GF-D8 (cell line): ENCODE measurements at places on chromosomes 1 and 21.

- no peak for DNase-seq
These were observed 59.8 kb upstream of the MORC3 start for GRCh38 chr21:36260030-36260787.

- DNase-seq, result no peak
These were observed 597.6 kb upstream of the PRMT6 start for GRCh38 chr1:106458866-106459265.

DNA sequence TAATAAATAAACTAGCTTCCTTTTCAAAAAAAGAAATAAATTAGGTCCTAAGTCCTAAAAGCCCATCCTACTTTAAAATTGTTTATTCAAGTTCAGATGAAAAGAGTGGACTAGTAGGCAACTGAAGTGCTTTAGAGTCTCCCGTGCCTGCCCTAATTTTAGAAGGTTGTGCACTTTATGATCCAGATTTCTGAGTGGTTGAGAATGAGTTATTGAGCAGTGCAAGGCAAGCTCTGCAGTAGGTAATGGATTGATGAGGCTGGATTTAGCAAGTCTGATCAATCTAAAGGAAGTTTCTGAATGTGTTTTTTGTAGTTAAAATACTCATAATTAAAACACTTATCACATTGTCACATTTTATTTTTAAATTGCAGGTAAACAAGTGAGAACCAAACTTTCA lies 13.0 kb downstream of the GGPS1 start:
- no peak for DNase-seq

DNA sequence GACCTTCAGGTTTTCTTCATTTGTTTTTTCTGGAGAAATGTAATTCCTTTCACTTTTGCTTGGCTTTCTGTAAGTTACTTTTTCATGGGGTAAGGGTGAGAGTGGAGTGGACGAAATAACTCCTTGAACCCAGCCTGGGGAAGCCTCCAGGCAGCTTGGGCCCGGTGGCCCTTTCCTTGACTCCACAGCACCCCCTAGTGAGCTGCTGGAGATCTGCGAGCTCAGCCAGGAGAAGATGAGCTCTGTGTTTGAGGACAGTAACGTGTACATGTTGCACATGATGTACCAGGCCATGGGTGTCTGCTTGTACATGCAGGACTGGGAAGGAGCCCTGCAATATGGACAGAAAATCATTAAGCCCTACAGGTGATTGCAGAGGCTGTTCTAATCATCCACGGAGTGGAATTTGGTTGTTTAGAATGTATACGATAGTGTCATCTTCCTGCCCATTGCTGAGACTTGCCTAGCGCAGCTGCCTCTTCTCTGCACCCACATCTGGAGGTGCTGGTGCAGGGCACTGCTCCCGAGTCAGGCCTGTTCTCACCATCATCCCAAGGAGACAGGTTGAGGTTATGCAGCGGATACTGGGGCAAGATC lies 51.0 kb downstream of the SMYD2 start:
- no peak for DNase-seq

GRCh38 chr1:18681423-18681835 lies 50.8 kb downstream of the PAX7 start:
- DNase-seq, result no peak

GRCh38 chr1:59063501-59063900 lies 233.4 kb upstream of the FGGY start:
- DNase-seq, result no peak

DNA sequence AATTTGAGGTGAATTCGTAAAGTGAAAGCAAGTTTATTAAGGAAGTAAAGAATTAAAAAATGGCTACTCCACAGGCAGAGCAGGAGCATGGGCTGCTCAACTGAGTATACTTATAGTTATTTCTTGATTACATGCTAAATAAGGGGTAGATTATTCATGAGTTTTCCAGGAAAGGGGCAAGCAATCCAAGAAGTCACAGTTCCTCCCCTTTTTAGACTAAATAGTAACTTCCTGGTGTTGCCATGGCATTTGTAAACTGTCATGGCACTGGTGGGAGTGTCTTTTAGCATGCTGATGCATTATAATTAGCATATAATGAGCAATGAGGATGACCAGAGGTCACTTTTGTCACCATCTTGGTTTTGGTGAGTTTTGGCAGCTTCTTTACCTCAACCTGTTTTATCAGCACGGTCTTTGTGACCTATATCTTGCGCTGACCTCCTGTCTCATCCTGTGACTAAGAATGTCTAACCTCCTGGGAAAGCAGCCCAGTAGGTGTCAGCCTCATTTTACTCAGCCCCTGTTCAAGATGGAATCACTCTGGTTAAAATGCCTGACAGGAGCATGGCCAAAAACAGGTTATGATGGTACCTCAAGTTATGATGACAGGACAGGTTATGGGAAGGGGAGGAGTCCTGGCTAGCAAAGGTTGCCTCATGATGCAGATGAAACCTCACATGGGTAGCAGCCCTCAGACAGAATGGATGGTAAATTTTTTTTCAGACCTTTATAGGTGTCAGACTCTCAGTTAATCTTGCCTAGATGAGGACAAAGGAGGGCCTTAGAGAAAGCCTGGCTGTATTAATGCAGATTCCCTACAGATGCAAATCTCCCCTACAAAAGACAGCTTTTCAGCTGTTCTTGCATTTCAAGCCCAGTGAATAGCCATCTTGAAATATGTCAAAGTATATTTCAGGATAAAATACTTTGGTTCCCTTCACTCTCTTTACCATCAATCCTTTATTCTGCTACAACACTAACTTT lies 49.7 kb downstream of the SIPA1L2 start:
- no peak for DNase-seq

DNA sequence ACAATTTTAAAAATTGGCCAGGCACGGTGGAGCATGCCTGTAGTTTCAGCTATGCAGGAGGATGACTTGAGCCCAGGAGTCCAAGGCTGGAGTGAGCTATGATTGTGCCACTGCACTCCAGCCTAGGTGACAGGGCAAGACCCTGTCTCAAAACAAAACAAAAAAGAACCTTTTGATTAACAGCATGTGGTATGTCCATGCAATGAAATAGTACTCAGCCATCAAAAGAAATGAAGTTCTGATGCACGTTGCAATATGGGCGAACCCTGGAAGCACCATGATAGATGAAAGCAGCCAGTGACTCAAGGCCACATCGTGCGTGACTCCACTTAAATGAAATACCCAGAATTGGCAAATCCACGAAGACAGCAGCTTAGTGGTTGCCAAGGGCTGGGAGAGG lies 47.5 kb downstream of the FBXO2 start:
- DNase-seq, result no peak

DNA sequence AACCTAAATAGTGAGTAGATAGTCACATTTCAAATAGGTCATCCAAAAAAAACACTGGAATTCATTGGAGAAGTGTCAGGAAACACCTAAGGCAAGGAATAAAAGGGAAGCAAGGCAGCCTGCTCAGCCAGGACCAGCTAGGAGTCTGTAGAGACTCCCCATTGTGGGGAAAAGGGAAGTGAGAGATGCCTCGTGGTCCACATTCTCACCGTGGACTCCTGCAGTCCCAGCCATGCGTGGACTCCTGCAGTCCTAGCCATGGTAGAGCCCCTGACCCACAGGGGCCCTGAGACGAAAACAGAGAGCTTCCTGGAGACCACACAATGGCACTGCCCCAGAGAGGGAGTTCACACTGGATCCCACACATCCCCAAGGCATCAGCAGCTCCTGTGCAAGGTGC lies 97.5 kb downstream of the LRIG2 start:
- no peak for DNase-seq

DNA sequence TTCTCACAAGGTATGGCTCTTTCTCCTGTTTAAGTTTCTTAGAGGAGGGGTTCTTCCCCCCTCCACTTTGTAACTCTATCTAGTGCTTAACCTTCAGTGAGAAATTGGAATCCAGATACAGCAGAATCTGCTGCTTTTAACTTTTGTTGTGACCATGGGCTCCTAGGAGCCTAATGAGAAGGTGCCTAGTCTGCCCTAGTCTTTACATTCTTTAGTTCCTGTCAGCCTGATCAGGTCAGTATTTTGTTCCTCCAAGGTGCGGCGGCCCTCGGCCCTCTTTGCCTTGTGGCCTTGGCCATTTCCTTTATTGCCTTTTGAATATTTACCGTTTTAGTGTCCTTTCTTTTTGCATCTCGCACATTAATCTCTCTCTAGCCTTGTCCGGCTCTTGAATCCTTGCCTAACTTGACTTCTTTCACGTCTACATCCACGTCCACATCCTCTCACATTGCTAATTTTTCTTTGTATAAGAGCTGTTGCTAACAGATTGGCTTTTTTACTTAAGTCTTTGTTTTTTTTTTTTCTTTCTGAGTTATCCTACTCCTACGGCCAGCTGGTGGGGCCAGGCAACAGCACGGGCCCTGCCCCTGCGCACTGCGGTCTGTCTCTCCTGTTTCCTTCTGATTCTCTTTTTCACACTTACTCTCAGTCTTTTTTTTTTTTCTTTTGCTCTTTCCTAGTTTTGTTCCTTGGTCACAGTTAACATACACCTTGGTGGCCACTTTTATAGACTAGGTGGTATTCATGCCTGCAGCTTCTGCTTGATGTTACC lies 49.0 kb downstream of the SFPQ start:
- no peak for DNase-seq

DNA sequence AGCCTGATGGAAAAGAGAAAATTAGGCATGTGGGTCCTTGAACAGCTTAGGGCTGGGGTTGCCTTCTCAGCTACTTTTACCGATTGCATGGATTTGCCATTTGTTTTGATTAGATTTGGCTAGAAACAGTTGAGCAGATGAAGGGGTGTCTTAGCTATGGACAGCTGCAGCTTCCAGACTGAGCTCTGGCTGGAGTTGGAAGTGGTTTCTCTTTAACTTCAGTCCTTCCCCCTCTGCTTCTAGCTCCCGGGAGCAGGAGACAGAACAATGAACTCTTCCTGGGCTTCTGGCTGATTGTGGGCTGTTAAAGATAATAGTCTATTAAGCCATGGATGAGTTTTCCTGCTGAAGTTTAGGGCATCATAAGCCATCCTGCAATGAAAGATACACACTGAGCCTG lies 50.7 kb downstream of the UBE2T start:
- DNase-seq, result no peak

GRCh38 chr1:207089627-207090355 lies 1.1 kb downstream of the C4BPB start:
- DNase-seq, result no peak

GRCh38 chr1:14605945-14606344 lies 7.5 kb downstream of the KAZN start:
- no peak for DNase-seq

DNA sequence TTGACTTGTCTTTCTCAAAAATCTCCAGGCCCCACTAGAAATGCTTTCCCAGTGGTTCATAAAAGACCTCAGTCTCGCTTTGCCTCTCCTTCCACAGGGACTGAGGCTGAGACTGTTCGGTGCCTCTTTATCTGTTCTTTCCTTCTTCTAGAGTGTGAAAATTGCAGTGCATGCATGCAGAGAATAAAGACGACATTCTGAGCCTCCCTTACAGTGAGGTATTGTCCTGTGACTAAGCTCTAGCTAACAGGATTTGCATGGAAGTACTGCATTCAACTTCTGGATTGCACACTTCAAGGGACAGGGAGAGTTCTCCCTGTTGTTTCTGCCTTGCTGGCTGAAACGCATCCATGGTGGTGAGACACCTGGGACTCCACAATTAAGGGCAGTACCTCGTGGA lies 69.1 kb downstream of the COLGALT2 start:
- no peak for DNase-seq

DNA sequence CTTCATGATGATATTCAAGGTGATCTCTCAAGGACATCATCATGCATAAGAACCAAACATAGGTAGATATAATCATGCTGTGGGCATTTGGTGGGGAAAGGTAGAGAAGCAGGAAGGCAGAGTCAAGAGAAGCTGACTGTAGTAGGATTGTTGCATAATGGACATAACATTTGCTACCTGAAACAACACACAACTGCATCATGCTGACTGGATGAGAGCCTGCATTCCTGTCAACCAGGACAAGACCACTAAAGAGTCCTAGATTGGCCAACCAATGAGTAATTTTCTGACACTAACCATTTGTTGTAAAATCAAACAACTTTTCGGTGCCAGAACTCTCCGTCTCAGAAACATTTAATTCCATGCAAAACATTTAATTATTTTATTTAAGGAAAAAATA lies 377.2 kb downstream of the PLPP3 start:
- no peak for DNase-seq
